ENCODE measurements at places on chromosomes 4 and X.

DNA sequence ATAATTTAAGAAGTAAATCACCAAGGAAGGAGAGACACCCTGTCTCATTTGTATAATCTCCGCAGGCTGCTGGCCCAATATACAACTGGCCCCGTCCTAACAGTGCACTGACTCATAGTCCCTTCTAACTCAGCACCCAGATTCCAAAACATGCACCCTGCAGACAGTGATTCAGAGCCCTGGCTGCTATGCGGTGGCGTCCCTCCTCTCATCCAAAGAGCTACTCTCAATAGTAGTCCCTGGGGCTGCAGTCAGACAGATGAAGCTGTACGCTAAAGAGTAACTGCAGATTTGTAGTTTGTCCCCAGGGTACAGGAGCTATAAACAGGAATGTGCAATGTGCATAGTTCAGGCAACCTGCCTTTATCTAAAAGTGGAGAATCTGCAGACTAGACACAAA lies 23.0 kb downstream of the GABRA3 start:
- DNase-seq = no peak

DNA sequence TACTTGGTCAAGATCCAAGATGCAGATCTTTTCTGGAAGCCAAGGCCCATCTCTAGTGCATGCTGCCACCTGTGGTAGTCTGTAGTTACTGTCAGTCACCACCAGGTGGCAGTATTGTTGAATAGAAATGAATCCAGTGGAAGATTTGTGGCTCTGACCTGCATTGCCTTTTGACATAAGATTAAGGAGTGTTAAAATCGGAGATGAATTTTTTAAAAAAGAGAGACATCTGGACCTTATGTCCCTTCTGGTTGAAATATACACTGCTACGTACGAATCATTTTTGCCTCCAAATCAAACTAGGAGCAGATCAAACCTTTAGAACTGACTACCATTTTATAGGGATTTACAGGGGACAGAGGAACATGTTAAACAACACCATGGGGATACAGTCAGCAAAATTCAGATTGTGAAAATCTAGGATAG lies 46.9 kb upstream of the RHOH start:
- DNase-seq = peak; percentile 46

DNA sequence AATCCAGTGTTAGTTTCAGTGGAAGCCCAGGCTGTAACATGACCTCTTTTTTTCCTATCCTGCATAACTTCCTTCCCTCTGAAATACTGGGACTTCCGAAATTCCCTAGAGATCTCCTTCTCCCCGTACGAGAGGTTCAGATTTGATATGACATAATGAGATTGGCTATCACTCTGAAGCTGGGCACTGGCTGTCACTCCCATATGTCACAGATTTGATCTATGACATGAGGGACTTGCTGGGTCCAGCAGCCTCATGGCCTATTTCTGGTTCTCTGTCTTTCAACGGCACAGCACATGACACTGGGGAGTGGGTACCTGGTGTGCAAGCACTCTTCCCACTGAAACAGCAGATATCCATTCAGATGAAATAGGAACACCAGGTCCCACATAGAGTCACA lies 36.7 kb downstream of the PF4 start:
- no peak for DNase-seq

- DNase-seq = no peak
Measured at GRCh38 chr4:157143369-157143768, 67.4 kb downstream of the GLRB start.
